ENCODE measurements at places on chromosomes 2 and 18. TPM values are rescaled to one million over a fixed set of nuclear protein-coding genes. Genes with fewer than 3 reads are reported as not detected.

- no peak for DNase-seq
- H3K27ac ChIP-seq, result no peak overlapping the region
- no peaks in the 10 kb centered on the region for H3K36me3 ChIP-seq
- no peak overlapping the region for H3K4me3 ChIP-seq
These were observed 38.8 kb downstream of the NCAPH start for GRCh38 chr2:96374211-96374951.

GRCh38 chr18:56522816-56523215 lies 115.6 kb downstream of the TXNL1 start:
- H3K27me3 ChIP-seq, result no peaks in the 10 kb centered on the region
- H3K4me3 ChIP-seq, result no peak overlapping the region
- DNase-seq, result no peak

DNA sequence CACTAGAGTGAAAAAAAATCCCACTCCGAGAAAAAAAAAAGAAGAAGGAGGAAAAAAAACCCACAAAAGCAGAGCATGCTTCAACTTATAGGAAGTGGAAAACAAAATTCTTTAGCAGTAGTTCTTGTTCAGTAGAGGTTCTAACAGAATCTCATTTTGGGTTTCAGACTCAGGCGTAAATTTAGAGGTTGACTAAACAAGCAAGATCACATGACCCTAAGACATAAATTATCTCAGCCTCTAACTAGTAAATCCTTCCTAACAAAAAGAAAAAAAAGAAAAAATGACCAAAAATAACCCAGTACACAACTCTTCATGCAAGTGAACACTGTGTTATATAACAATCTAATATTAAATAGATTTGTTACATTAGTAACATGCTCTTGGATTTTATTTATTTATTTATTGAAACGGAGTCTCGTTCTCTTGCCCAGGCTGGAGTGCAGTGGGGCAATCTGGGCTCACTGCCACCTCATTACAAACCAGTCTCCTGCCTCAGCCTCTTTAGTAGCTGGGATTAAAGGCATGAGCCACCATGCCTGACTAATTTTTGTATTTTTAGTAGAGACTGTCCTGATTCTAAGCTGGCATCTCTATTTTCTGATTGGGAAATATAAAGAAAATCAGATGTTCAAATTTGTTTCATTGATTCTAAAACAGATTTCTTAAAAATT lies 35.4 kb downstream of the PPP4R3B start:
- no peak overlapping the region for H3K27ac ChIP-seq
- no peak overlapping the region for H3K4me3 ChIP-seq
- no peaks in the 10 kb centered on the region for H3K4me1 ChIP-seq
- H3K36me3 ChIP-seq, result no peaks in the 10 kb centered on the region
- no peak for DNase-seq

DNA sequence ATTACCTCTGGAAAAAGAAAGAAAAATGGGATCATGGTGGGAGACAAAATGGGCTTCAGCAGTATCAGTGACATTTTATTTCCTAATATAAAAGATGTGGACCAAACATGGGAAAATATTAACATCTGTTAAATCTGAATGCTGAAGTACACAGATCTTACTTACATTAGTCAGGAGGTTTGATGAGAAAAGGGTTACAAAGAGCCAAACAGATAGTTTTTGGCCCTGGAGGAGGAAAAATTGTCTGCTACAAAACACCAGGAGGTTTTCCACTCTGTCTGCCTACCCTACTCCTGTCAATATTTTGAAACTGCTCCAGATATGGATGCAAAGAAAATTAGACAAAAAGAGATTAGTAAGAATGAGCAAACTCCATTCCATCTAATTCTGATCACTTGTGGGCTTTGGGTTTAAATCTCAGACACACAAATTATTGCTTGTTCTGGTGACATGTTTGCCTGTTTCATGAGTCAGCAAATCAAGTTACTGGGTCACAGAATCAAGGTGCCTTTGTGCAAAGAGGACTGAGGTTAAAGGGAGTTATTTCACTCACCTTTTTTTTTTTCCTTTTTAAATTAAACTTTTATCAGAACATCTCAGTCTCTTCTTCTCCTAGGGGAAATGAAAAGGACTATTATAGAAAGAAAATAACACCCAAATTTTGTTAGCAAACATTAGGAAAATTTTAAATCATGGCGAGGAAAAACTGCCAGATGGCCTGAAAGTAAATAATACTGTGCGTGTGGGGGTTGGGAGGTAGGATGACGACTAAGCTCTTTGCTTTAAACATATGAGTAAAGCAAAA lies 87.0 kb upstream of the SPATS2L start:
- no peak for DNase-seq
- H3K4me1 ChIP-seq, result no peaks in the 10 kb centered on the region
- no peak overlapping the region for H3K27ac ChIP-seq
- H3K4me3 ChIP-seq, result no peak overlapping the region

DSG4 gene
- not detected for total RNA-seq
